ENCODE measurements at places on chromosomes 1 and 21. TPM values are rescaled to one million over a fixed set of nuclear protein-coding genes. Genes with fewer than 3 reads are reported as not detected.

Gene KRTAP19-3
- total RNA-seq: not detected

Gene CHI3L2
- 8.5 TPM for total RNA-seq

Gene PRPF38B
- total RNA-seq: 8.3 TPM

Gene PPFIA4
- total RNA-seq: 2.4 TPM

Gene RSPH1
- 0.23 TPM for total RNA-seq

Gene OPTC
- total RNA-seq: not detected

Gene ZYG11B
- total RNA-seq: 38.0 TPM

Gene RGS16
- 0.23 TPM for total RNA-seq

Gene OR2T29
- not detected for total RNA-seq
